ENCODE measurements at places on chromosomes 16 and 17. TPM values are rescaled to one million over a fixed set of nuclear protein-coding genes. Genes with fewer than 3 reads are reported as not detected.

DNA sequence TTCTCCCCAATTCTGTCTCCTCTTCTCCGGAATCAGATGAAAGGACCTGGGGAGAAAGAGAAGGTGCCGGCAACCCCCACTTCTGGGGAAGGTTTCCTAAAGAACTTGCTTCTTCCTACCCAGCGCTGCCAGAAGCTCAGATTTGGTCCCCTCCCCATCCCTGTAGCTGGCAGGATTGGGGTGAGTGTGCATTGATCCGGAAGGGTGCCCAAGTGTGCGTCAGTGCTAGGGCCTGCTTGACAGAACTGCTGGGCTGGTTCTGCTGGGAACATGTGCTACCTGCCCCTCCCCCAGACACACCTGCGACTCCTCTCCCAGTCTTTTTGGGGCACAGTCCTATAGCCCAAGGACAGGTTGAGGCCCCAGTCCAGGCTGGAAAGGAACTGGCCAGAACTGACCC lies 3.3 kb downstream of the ARL4D start:
- H3K4me3 ChIP-seq, result no peak overlapping the region
- H3K4me1 ChIP-seq, result peaks cover 11% of the 10 kb centered on the region
- no peak for DNase-seq
- no peaks in the 10 kb centered on the region for H3K27me3 ChIP-seq

DNA sequence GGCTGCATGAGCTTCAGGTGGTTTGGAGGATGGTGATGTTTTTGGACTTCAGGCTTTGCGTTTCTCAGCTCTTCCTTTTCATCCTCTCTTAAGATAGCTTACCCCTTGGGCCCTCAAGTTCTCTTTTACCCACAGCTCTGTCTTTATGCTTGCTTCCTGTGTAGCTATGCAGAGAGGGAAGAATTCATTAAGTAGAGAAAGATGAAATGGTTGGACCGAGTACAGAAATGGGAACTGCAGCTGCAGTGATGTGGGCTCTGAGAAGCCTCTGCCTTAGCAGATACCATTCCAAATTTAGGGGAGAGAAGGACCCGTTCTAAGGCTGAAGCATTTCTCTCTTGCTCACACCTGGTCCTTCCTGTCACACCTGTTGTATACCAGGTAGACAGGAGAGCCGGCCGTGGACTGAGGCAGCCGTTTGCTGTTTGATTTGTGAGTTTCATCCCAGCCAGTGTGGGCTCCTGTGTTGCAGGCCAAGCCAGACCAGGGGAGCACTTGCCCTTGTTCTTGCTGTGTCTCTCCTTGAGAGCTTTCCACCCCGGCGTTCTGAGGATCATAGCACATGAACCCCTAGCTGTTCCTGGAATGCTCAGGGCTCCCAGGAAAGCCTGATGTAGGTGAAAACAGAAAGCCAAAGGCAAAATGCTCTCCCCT lies 392.7 kb downstream of the CPPED1 start:
- no peak for DNase-seq
- no peaks in the 10 kb centered on the region for H3K36me3 ChIP-seq
- H3K4me3 ChIP-seq, result no peak overlapping the region

- no peaks in the 10 kb centered on the region for H3K27me3 ChIP-seq
- no peaks in the 10 kb centered on the region for H3K36me3 ChIP-seq
- no peaks in the 10 kb centered on the region for H3K4me1 ChIP-seq
- H3K4me3 ChIP-seq, result no peak within 1 kb of the TSS
- no peak within 1 kb of the TSS for H3K27ac ChIP-seq
These were observed at the start of gene TNFRSF17 for GRCh38 chr16:11964761-11965551. TNFRSF17 (plus strand) TSS chr16:11965210; CDS start chr16:11965325, 115 bp downstream.

DNA sequence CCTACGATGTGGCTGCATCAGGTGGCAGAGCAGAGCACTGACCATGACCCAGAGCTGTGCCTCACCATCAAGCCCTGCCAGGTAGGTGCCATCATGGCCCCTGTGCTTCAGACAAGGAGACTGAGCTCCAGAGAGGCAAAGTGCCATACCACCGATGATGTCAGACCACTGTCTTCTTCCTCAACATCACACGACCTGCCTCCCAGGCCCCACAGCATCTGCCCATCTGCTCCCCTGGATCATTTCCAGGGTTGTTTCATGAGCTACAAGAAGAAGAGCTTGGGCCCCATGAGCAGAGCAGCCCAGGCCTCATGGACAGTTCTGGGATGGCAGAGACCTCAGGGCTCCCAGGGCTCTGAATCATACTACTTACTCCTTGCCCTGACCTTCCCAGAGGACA lies 9.9 kb downstream of the XYLT1 start:
- H3K4me3 ChIP-seq, result no peak overlapping the region
- H3K4me1 ChIP-seq, result no peaks in the 10 kb centered on the region
- H3K36me3 ChIP-seq, result no peaks in the 10 kb centered on the region
- peaks cover 12% of the 10 kb centered on the region for H3K27me3 ChIP-seq

- no peak overlapping the region for H3K4me3 ChIP-seq
- 0 out of 2 replicates have a peak, but pooled peaks cover 2% of the 10 kb centered on the region for H3K27me3 ChIP-seq
- no peak overlapping the region for H3K27ac ChIP-seq
- H3K36me3 ChIP-seq, result no peaks in the 10 kb centered on the region
- no peak for DNase-seq
These were observed 11.4 kb downstream of the CCR7 start for GRCh38 chr17:40553694-40554534.

DNA sequence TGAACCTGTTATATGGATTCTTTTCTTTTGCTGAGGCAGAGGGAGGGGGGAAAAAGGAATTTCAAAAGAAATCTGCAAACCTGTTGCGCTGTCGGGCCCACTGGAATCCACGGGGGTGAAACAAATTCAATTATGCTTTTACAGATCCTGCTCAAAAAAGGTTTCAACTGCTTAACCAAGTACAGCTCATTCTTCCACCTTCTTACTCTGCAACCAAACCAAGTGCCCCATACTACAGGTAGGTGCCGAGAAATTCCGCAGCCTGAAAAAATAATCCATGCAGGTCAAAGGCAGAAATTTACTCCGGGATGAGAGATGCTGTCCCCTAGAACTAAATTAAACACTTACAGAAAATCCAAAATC lies 416 bp downstream of the RNF43 start:
- H3K27me3 ChIP-seq, result peaks cover 8% of the 10 kb centered on the region
- peaks cover 5% of the 10 kb centered on the region for H3K4me1 ChIP-seq
- peaks cover 11% of the 10 kb centered on the region for H3K36me3 ChIP-seq
- DNase-seq, result no peak

DNA sequence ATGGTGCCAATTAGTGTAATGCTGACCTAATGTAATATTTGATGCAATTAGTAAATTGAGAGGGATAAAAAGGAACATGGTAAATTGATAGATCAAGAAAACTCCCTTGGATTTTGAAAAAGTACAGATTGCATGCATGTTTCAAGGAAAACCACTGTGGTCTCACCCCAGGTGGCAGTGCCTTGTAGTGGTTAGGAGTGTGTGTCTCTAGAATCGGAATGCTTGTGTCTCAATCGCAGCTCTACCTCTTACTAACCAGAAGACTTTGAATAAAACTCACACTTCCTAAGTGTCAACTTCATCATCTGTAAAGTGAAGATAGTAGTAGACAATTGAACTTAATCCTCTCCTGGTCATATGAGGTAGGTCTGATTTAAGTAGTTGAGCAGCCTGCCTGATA lies 128.9 kb upstream of the GOT2 start:
- H3K36me3 ChIP-seq, result no peaks in the 10 kb centered on the region
- DNase-seq, result no peak
- no peaks in the 10 kb centered on the region for H3K27me3 ChIP-seq
- no peak overlapping the region for H3K27ac ChIP-seq
- H3K4me1 ChIP-seq, result no peaks in the 10 kb centered on the region

GRCh38 chr16:17128791-17129190 lies 342.0 kb downstream of the XYLT1 start:
- DNase-seq, result no peak
- no peaks in the 10 kb centered on the region for H3K4me1 ChIP-seq
- H3K27ac ChIP-seq, result no peak overlapping the region
- H3K27me3 ChIP-seq, result peaks cover 10% of the 10 kb centered on the region
- no peaks in the 10 kb centered on the region for H3K36me3 ChIP-seq
- no peak overlapping the region for H3K4me3 ChIP-seq

DNA sequence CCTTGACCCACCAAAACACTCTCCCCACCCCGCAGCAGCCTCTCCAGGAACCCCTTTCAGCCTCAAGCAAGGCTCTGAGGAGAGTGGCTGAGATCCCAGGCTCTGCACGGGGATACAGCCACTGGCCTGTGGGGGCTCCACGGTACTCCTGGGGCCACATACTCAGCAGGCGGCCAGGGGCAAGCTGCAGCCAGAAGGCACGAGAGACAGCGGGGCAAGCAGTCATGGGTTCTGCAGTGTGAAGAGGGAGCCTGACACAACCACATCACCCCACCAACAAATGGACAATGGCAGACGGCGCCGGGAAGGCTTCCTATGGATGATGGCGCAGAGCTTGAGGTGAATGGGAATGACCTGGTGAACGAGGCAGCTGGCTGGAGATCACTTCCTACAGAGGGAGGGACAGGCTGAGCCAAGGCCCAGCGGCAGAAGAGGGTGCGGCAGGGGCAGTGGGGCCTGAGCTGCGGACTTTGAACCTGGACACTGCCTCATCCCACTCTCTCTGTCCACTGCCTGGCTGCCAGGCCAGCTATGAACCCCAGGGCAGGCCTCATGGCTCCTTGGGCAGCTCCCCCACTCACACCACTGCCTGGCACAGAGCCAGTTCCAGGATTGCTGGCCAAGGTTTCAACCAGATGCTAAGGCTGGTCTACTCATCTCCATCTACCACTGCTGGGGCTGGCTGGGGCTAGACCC lies 10.8 kb upstream of the BCAR1 start:
- no peaks in the 10 kb centered on the region for H3K36me3 ChIP-seq
- no peaks in the 10 kb centered on the region for H3K27me3 ChIP-seq
- H3K27ac ChIP-seq, result no peak overlapping the region
- DNase-seq, result no peak

DNA sequence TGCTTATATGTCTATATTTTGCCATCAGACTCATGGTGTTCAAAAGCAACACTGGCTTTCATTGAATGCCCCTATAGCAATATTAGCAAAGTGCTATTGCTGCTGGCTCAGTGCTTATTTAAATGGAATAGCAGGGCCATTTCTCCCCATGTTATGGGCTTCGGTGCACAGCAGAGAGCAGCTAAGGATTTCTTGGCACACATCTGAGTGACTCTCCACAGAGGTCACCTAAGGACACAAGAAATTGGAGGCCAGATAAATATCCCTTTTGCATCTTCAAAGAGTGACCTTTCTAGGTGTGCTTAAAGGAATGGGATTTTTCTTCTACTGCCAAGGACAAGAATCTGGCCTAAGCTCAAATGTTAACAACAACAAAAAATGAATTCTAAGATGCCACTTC lies 751.8 kb downstream of the CDH11 start:
- H3K27me3 ChIP-seq, result no peaks in the 10 kb centered on the region
- no peak for DNase-seq
- H3K27ac ChIP-seq, result no peak overlapping the region
- H3K4me3 ChIP-seq, result no peak overlapping the region

DNA sequence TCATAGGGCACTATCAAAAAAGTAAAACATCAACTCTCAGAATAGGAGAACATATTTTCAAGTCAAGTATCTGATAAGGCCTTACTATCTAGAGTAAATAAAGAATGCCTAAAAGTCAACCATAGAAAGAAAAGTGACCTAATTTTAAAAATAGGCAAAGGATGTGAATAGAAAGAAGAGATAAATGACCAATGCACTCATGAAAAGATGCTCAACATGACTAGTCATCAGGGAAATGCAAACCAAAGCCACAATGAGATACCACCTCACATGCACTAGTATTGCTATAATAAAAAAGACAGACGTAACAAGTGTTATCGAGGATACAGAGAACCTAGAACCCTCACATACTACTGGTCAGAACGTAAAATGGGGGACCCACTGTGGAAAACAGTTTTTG lies 90.8 kb downstream of the DYNLRB2 start:
- H3K27ac ChIP-seq, result no peak overlapping the region
- DNase-seq, result no peak
- no peaks in the 10 kb centered on the region for H3K36me3 ChIP-seq
- H3K4me1 ChIP-seq, result no peaks in the 10 kb centered on the region
- no peaks in the 10 kb centered on the region for H3K27me3 ChIP-seq

DNA sequence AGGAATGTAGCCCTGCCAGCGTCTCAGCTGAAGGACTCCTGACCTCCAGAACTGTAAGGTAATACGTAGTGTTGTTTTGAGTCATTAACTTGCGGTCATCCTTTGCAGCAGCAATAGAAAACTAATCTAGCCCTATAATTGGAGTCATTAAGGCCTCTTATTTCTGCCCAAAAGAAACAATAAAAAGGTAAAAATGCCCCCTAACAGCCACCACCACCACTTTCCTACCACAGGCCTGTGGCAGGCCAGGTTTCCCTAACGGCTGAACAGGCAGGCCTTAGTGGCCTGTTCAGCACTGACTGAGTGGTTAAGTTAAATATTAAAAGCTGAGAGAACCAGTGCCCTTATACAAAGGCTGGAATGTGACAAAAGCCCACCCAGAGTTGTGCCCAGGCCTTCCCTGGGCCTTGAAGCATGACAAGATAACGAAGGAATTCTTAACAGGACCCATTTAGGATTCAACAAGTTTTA lies 286.5 kb upstream of the ERCC4 start:
- no peaks in the 10 kb centered on the region for H3K27me3 ChIP-seq
- H3K36me3 ChIP-seq, result no peaks in the 10 kb centered on the region
- H3K4me1 ChIP-seq, result no peaks in the 10 kb centered on the region
- DNase-seq, result no peak
- H3K4me3 ChIP-seq, result no peak overlapping the region

DNA sequence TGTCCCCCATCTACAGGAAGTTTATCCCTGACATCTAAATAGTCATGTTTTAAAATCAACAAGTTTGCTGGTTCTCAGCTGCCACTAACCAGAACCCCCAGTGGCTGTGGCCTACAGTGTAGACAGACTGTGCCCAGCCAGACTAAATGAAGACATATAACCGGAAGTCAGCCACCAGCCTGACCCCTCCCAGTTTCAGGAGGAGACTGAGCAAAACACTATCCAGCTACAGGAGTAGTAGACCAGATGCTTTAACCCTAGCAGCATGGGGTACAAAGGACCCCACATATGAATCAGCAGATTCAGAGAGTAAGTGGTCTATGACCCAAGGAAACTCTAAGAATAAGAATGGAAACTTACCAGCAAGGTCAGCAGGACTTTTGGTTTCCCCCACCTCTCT lies 83.4 kb downstream of the HIC1 start:
- no peaks in the 10 kb centered on the region for H3K27me3 ChIP-seq
- H3K4me1 ChIP-seq, result no peaks in the 10 kb centered on the region
- H3K27ac ChIP-seq, result no peak overlapping the region
- H3K4me3 ChIP-seq, result no peak overlapping the region
- no peak for DNase-seq
- H3K36me3 ChIP-seq, result no peaks in the 10 kb centered on the region

DNA sequence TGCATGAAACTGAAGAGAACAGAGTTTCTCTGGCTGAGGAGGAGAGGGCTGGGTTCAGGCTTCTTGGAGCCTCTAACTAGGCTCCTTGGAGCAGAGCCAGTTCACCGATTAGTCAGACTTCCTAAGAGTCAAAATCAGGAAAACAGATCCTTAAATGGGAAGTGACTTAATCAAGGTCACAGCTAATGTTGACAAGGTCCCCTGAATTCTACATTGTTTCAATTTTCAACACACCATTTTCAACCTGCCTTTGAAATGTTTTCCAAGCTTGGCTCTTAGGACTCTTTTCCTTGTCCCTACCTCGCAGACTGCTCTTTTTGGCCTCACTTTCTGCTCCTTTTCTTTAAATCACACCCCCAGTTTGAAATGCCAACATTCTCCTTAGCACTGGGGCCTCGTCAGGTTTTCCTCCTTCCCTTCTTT lies 16.3 kb downstream of the MYL4 start:
- no peaks in the 10 kb centered on the region for H3K27me3 ChIP-seq
- H3K36me3 ChIP-seq, result no peaks in the 10 kb centered on the region
- peaks cover 10% of the 10 kb centered on the region for H3K4me1 ChIP-seq
- no peak for DNase-seq

The CLEC10A gene
- total RNA-seq, result not detected

The SPATA22 gene
- not detected for total RNA-seq

The RAMP2 gene
- 1.1 TPM for total RNA-seq

The HOXB4 gene
- total RNA-seq, result 27.9 TPM

The NPIPB13 gene
- 19.8 TPM for total RNA-seq
